Activated T-cell treated with anti-CD3 and anti-CD28 coated beads, Interleukin-2, amount 50 U/mL, for 72 hours (primary cell): ENCODE measurements at places on chromosomes 7 and 10. TPM values are rescaled to one million over a fixed set of nuclear protein-coding genes. Genes with fewer than 3 reads are reported as not detected.
A peak's percentile ranks its signal among the peaks of the same experiment; 100 is the strongest.

GRCh38 chr10:84244651-84245270 is at the start of gene RGR:
Gene RGR (plus strand): TSS chr10:84245053. CDS start chr10:84245091, 38 bp downstream.
- DNase-seq: no peak
- H3K4me1 ChIP-seq: no peaks in the 10 kb centered on the region
- H3K4me3 ChIP-seq: no peak within 1 kb of the TSS
- no peaks in the 10 kb centered on the region for H3K36me3 ChIP-seq
- no peak within 1 kb of the TSS for H3K27ac ChIP-seq

- no peak for DNase-seq
- no peaks in the 10 kb centered on the region for H3K36me3 ChIP-seq
- H3K27me3 ChIP-seq: no peaks in the 10 kb centered on the region
- H3K4me1 ChIP-seq: no peaks in the 10 kb centered on the region
- no peak overlapping the region for H3K4me3 ChIP-seq
- H3K27ac ChIP-seq: no peak overlapping the region
Measured at GRCh38 chr7:109343678-109344077, 774.0 kb downstream of the DNAJB9 start.

DNA sequence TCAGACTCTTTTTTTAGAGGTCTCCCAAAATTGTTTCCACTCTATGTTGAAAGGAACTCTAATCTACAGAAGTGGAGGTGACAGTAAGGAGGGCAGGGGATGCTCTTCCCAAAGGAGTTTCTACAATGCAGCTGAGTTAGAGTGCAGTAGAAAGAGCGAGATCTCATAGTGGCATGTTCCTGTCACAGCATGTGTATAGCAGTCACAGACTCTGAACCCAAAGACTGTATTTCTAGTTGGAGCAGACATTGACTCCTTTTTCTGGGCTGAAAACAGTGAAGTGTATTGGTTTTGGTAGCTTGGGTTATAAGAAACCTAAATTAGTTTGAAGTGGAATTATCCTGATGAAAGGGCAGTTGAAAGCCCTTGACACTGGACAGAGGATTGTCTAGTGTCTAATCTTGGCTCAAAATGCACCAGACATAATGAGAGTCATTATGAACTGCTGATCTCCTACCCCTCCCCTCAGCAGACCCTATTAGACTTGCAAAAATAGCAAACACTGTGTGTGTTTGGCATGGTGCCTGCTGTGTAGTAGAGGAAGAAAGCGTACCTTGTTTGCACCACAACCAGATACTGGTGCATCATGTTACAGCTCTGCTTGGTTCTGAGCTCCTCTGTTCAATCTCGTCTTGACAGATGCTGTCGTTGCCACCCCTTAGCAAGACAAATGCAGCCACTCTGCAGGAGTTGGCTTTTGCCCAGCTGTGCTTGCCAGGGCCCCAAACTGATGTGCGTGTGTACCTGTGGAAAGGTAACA is 336.0 kb downstream of the AUTS2 start:
- H3K27ac ChIP-seq: no peak overlapping the region
- no peaks in the 10 kb centered on the region for H3K27me3 ChIP-seq
- no peaks in the 10 kb centered on the region for H3K4me1 ChIP-seq
- DNase-seq: no peak

DNA sequence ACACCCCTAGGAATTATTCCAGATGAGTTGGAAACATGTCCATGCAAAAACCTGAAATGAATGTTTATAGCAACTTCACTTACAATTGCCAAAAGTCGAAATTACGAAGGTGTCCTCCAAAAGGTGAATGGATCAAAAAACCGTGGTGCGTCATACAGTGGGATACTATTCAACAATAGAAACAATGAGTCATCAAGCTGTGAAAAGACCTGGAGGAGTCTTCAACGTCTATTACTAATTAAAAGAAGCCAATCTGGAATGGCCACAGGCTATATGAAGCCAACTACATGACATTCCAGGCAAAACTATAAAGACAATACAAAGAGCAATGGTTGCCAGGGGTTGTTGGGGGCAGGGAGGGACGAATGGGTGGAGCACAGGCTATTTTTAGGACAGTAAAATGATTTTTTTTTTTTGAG is 12.6 kb upstream of the PPP2R2D start:
- H3K36me3 ChIP-seq: no peaks in the 10 kb centered on the region
- no peak overlapping the region for H3K27ac ChIP-seq
- no peak overlapping the region for H3K4me3 ChIP-seq
- H3K27me3 ChIP-seq: no peaks in the 10 kb centered on the region
- no peak for DNase-seq

- H3K4me1 ChIP-seq: no peaks in the 10 kb centered on the region
- DNase-seq: no peak
- H3K27ac ChIP-seq: no peak overlapping the region
- no peaks in the 10 kb centered on the region for H3K36me3 ChIP-seq
Measured at GRCh38 chr7:102008535-102009262, 191.3 kb downstream of the CUX1 start.

GRCh38 chr7:70314221-70314620 is 715.9 kb downstream of the AUTS2 start:
- no peak overlapping the region for H3K27ac ChIP-seq
- no peaks in the 10 kb centered on the region for H3K27me3 ChIP-seq
- no peak for DNase-seq
- no peak overlapping the region for H3K4me3 ChIP-seq

DNA sequence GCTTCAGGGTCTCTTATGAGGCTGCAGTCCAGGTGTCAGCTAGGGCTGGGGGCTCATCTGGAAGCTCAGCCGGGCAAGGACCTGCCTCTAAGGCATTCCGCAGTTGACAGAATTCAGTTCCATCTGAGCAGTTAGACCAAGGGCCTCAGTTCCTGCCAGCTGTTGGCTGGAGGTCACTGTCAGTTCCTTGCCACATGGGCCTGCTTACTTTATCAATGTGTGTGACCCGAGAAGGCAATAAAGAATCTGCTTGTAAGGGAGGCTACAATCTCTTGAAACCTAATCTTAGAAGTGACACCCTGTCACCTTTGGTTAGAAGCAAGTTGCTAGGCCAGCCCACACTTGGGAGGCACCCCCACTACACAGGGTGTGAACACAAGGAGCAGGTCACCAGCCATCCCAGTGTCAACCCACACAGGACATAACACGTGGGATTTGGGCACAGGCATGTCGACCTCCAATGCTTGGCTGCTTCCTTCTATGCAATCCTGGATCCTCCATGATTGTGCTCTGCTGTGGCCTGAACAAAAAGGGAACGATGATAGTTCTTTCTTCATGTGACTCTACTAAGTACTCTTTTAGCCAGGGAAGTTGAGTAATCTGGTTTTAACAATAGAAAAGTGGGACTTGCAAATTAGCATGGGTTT is 41.8 kb downstream of the MTURN start:
- no peaks in the 10 kb centered on the region for H3K36me3 ChIP-seq
- H3K27me3 ChIP-seq: no peaks in the 10 kb centered on the region
- no peak overlapping the region for H3K27ac ChIP-seq
- peaks cover 7% of the 10 kb centered on the region for H3K4me1 ChIP-seq

DNA sequence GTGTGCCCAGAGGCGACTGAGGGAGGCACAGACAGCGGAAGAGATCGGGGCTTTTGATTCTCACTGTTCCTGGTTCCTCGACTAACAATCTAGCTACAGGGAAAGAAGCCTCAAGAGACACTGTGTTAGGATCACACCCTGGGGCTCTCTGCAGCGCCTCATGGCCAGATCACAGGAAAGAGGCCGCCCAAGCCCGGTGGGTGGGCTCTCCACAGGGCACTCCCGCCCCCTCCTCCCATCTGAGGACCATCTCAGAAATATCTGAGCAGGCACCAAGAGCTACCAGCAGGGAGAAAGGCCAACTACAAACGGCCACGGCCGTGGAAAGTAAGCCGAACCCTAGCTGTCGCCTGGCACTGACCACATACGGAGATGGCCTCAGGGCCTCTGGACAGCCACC is 224.2 kb downstream of the MLLT10 start:
- no peaks in the 10 kb centered on the region for H3K27me3 ChIP-seq
- no peaks in the 10 kb centered on the region for H3K36me3 ChIP-seq
- H3K27ac ChIP-seq: no peak overlapping the region
- H3K4me1 ChIP-seq: no peaks in the 10 kb centered on the region
- H3K4me3 ChIP-seq: no peak overlapping the region

- H3K4me1 ChIP-seq: no peaks in the 10 kb centered on the region
- H3K27me3 ChIP-seq: no peaks in the 10 kb centered on the region
- H3K4me3 ChIP-seq: no peak overlapping the region
Measured at GRCh38 chr10:71811351-71811750, 38.0 kb upstream of the VSIR start.

DNA sequence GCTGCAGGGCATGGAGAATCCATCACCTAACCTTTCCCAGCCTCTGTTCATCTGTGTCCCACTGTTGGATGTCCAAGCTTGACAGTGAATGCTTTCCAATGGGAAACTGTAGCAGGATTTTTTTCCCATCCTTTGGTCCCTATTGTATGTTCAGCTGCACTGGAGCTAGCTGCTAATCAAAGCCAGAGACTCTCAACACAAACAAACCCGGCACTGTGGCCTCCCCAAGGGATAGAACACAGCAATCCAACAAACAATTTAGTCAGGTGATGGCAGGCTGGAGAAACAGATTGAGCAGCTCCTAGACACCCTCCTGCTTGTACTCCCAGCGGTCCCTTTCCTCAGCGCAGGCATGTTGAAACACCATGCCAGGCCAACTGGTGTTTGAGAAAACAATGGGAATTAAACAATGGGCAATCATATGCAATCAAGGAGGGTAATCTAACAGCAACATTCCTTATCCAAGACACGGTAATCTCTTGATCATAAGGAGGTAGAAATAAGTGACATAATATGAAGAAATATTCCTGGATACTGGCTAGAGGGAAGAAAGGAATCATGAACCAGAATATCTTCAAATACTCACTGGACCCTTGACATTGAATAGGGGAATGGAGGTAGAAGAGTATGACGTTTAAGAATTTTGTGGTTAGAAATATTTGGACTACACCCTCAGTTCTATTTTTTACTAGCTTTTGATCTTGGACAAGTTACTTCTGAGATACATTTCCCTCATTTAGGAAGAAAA is 15.0 kb downstream of the PTN start:
- no peaks in the 10 kb centered on the region for H3K27me3 ChIP-seq
- H3K27ac ChIP-seq: no peak overlapping the region
- H3K4me1 ChIP-seq: no peaks in the 10 kb centered on the region
- H3K4me3 ChIP-seq: no peak overlapping the region
- no peaks in the 10 kb centered on the region for H3K36me3 ChIP-seq

GRCh38 chr7:75732764-75733630 is 5.7 kb downstream of the HIP1 start:
- H3K4me3 ChIP-seq: no peak overlapping the region
- no peak overlapping the region for H3K27ac ChIP-seq

GRCh38 chr7:24778543-24779282 is 21.4 kb upstream of the GSDME start:
- H3K36me3 ChIP-seq: peaks cover 4% of the 10 kb centered on the region
- H3K4me3 ChIP-seq: no peak overlapping the region
- peak overlapping the region; percentile 74 for H3K27ac ChIP-seq
- peak; percentile 29 for DNase-seq
- H3K27me3 ChIP-seq: no peaks in the 10 kb centered on the region

GRCh38 chr10:71344154-71344925 is 25.3 kb downstream of the SLC29A3 start:
- no peaks in the 10 kb centered on the region for H3K4me1 ChIP-seq
- H3K36me3 ChIP-seq: no peaks in the 10 kb centered on the region
- H3K27ac ChIP-seq: no peak overlapping the region

- no peaks in the 10 kb centered on the region for H3K27me3 ChIP-seq
- H3K27ac ChIP-seq: no peak overlapping the region
- DNase-seq: no peak
Measured at GRCh38 chr10:78768876-78769275, 299.9 kb upstream of the ZMIZ1 start.

DNA sequence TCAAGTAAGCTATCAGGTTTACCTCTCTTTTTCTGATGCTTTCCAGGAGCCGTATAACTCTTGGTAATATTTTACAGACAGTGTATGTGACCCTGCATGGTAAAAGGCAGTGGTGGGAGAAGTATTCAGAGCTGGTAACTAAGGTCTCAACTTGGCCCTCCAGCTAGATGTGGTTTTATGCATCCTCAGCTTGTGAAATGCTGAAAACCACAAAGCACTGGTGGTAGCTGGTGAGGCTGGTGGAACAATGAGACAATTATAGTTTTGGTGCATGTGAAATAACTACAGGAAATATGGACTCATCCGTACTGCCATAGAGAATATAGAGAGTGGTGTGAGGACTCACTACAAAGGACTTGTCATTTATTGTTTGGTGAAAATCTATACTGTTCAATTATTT is 383.0 kb upstream of the PCDH15 start:
- no peak overlapping the region for H3K27ac ChIP-seq
- H3K4me3 ChIP-seq: no peak overlapping the region
- H3K36me3 ChIP-seq: no peaks in the 10 kb centered on the region

- H3K4me3 ChIP-seq: no peak overlapping the region
- no peaks in the 10 kb centered on the region for H3K4me1 ChIP-seq
- H3K36me3 ChIP-seq: no peaks in the 10 kb centered on the region
- no peak for DNase-seq
- peaks cover 8% of the 10 kb centered on the region for H3K27me3 ChIP-seq
- H3K27ac ChIP-seq: no peak overlapping the region
Measured at GRCh38 chr7:37671876-37672275, 11.7 kb upstream of the GPR141 start.

DNA sequence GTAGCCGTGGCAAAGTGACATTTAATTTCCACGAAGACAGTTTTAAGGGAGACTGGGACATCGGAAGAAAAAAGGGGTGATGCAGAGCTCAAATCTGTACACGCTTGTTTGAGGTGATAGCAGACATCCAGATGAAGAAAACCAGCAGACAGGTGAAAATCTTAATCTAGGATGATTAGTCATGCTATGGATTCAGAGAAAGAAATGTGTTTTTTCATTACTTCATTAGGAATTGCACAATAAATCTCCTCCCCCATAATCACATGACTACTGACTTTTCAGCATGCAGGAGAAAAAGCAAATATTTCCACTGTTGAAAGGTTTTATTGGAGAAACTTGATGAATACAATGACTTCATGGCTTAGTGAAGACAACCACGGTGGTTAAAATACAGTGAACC is 2.5 kb downstream of the NUDT5 start:
- peak overlapping the region; percentile 2 for H3K4me3 ChIP-seq
- no peaks in the 10 kb centered on the region for H3K27me3 ChIP-seq
- H3K4me1 ChIP-seq: peaks cover 56% of the 10 kb centered on the region
- H3K27ac ChIP-seq: no peak overlapping the region
- no peak for DNase-seq

DNA sequence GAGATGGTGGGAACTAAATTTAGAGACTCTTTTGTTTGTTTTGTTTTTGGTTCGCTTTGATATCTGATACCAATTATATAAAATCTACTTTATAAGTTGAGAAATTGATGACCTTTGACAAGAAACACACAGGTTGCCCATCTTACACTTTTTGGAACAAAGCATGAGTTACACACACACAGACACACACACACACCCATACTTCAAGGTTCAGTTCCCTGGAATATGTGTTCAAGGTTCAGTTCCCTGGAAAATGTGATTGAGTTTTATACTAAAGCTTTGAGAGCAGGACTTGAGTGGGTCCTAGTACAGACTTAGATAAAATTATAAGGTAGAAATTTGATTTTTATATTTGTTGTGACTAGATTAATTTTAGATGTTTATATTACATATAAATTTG is 134.2 kb upstream of the PRR15 start:
- DNase-seq: no peak
- H3K4me3 ChIP-seq: no peak overlapping the region
- H3K27ac ChIP-seq: no peak overlapping the region
- H3K4me1 ChIP-seq: no peaks in the 10 kb centered on the region

The SYT15 gene
- not detected for total RNA-seq

The TSPAN15 gene
- 1.8 TPM for total RNA-seq

The GIGYF1 gene
- 51.5 TPM for total RNA-seq

The SLC18A2 gene
- 0.12 TPM for total RNA-seq

The SMIM30 gene
- 30.0 TPM for total RNA-seq

The FANK1 gene
- total RNA-seq: not detected

The TMEM178B gene
- total RNA-seq: 1.0 TPM

The MBLAC1 gene
- total RNA-seq: 3.4 TPM

The CPXM2 gene
- not detected for total RNA-seq

The COMMD3 gene
- total RNA-seq: 95.0 TPM

The HOXA5 gene
- 0.14 TPM for total RNA-seq
